NCI-H2081 (cell line): ENCODE measurements at places on chromosomes 5 and 9.
A peak's percentile ranks its signal among the peaks of the same experiment; 100 is the strongest.

GRCh38 chr9:88219601-88220000 is 81.3 kb upstream of the SPATA31C2 start:
- no peak for DNase-seq

DNA sequence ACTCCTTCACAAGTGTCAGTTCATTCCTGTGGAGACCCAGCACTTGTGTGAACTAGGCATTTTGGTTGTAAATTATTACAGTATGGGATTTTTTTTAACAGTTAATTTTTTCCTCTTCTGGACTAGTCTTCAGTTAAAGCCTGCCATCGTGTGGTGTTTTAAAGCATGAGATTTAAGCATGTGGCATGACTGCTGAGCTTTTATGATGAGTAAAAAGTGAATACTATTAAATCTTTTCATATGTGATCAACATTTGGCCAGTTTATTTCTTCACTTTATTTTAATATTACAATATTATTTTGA is 25.0 kb downstream of the LMNB1 start:
- DNase-seq, result no peak

DNA sequence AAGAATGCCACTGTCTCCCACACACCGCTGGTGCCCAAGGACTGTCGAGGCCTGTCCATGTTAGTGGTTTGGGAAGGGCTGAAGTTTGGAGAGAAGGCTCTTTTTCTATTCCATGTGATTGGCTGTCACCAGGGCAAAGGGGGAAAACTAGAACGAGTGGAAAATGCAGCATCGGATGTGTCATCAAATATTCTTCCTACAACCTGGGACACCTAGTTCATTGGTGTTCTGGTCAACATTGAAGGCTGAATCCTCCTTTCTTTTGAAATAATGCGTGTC is 53.2 kb downstream of the PIK3R1 start:
- DNase-seq, result no peak

DNA sequence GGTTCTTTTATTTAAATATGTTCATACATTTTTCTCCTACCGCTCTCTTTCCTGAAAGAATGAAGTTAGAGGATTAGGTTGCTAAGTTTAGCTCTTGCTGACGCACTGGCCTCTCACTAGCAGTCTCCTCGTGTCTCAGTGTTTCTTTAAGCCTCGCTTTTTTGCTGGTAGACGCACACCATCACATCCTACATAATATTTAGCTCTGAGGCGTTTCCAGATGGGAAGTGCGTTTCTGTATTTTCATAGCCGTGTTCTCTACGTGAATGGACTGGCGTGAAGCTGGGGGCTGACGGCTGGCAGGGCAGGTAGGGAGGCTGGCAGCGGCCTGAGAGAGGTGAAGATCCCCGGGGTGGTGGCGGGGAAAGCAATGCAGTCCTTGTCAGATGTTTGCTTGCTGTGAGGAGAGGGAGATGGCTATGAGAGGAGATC is 79.2 kb upstream of the SPRY4 start:
- no peak for DNase-seq

DNA sequence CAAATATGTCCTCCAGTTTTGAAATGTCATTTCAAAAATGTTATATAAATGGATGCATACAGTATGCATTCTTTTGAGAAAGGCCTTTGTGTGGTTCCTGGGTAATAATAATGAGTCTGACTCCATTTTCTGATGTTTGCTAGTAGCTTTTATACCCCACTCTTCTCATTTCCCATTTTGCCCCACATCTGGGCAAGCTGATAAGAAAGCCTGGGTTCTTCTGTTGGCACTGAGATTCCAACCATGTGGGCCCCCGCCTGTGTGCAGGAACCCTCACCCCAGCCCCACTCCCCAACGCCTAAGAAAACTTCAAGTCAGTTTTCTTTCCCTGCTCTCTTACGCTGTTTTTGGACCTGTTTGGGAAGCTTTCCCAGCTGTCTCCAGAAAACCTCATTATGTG is 89.4 kb downstream of the SNX18 start:
- no peak for DNase-seq

- DNase-seq, result no peak
Observed at GRCh38 chr5:59327191-59327980, 566.1 kb downstream of the PDE4D start.

GRCh38 chr5:93886917-93887361 is 145.5 kb upstream of the POU5F2 start:
- DNase-seq, result no peak

GRCh38 chr9:32954642-32955041 is 46.8 kb downstream of the APTX start:
- peak; percentile 11 for DNase-seq

DNA sequence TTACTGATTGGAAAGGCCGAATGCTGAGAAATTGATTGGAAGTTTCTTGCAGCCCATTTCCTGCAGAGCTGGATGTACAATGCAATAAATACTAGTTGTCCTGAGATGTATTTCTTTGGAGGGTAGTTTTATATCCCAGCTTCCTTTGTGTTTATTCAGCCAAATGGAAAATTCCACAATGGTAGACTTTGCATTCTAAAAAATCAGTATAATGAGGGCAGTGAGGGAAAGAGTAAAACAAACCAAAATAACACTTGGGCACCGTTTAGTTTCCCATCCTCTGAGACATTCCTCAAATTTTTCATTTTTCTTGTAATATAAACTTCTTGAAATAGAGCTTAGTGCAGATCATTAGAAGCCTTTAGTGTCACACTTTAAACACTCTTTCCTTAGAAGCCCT is 379.4 kb downstream of the EBF1 start:
- DNase-seq, result no peak

DNA sequence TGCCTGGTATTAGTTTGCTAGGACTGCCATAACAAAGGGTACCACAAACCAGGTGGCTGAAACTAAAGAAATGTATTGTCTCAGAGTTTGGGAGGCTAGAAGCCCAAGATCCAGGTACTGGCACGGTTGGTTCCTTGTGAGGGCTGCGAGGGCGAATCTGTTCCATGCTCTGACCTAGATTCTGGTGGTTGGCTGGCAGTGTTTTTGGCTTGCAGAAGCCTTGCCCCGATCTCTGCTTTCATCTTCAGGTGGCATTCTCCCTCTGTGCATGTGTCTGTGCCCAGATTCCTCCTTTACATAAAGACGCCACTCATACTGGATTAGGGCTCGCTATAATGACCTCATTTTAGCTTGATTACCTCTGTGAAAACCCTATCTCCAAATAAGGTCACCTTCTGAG is 36.7 kb downstream of the RAI14 start:
- no peak for DNase-seq

GRCh38 chr9:112112519-112112918 is 62.6 kb downstream of the SUSD1 start:
- no peak for DNase-seq

- no peak for DNase-seq
Observed at GRCh38 chr5:139232147-139232724, 34.1 kb upstream of the SIL1 start.

DNA sequence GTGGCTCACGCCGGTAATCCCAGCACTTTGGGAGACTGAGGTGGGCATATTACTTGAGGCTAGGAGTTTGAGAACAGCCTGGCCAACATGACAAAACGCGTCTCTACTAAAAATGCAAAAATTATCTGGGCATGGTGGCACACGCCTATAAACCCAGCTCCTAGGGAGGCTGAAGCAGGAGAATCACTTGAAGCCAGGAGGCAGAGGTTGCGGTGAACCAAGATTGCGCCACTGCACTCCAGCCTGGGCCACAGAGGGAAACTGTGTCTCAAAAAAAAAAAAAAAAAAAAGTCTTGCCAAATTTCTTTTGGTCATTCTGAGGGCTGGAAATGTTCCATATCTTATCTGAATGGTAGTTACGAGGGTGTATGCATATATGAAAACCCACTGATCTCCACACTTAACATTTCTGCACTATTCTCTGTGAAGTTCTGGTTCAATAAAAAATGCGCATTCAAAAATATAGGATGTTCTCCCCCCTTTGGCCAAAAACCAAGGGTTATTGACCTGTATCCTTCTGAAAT is 13.5 kb upstream of the NIPAL4 start:
- no peak for DNase-seq

- DNase-seq, result no peak
Observed at GRCh38 chr5:115068239-115069086, 101.2 kb downstream of the TRIM36 start.

DNA sequence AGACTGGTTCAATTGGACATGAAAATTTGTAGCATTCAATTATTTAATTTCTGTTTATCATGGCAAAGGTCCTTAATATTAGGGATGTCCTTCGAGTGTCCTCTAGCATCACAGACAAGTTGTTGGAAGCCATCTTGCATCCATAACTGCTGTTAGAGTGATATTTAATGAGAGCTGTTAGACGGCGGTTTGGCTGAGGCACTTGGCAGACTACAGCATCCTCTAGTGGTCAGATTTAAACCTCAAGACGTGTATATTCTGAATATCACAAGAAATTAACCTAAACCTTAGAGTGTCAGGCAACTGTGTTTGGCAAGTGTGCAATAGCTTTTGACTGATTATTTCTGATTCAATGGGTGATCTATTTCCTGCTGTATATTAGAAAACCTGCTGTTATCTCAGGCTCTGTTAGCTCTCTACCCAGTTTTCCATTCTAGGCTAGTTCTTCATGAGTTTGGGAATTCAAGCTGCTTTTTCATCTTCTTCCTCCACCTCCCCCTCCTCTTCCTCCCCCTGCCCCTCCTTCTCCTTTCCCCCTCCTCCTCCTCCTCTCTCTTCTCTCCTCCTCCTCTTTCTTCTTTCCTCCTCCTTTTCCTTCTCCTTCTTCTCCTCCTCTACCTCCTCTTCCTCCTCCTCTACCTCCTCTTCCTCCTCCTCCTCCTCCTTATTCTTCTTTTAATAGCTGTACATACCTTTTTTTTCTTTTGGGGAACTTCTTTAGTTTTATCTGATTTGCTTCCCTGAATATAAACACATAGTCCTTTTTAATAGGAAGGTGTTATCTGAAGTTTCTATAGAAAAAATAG is 8.6 kb downstream of the SPINK1 start:
- peak; percentile 61 for DNase-seq

- DNase-seq, result no peak
Observed at GRCh38 chr5:93273176-93273575, 307.8 kb downstream of the NR2F1-AS1 start.

- DNase-seq, result no peak
Observed at GRCh38 chr9:15246708-15247107, 60.3 kb downstream of the TTC39B start.

- no peak for DNase-seq
Observed at GRCh38 chr5:40491644-40492043, 188.1 kb upstream of the PTGER4 start.

- DNase-seq, result no peak
Observed at GRCh38 chr9:110579034-110579861, at the start of gene SVEP1. Gene SVEP1 (minus strand): TSS chr9:110579741. CDS start chr9:110579543, 198 bp downstream.

DNA sequence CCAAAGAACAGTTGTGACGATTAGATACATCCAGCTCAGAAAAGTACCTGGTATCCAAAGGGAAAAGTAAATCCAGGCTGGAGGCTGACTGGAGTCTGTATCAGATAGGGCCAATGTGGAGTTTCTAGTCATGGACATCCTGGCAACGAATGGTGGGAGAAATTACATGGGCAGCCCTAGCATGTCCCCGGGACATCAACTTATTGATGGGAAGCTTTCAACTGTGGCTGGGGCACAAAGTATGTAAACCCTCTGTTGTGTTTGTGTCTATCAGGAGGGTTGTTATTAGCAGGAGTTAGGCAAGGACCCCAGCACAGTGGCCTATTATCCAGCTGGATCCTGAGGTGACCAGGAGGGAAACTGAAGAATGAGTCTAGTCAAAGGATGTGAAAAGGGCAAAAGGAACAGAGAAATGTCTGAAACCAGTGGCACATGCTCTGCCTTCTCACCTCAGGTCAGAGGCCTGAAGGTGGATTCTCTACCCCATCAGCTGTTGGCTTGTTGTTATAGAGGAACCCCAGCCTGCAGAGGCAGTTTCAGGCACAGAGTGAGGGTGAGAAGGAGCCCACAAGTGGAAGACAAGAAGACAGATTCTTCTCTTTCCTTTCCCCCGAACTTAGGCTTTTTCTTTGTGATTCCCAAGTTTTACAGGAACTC is 19.9 kb downstream of the IFNW1 start:
- DNase-seq, result no peak

GRCh38 chr9:16602494-16602893 is 268.0 kb downstream of the BNC2 start:
- no peak for DNase-seq
